ENCODE measurements at places on chromosomes 5 and 9.

- DNase-seq, result no peak
Observed at GRCh38 chr9:120117081-120117480, 462.9 kb downstream of the CDK5RAP2 start.

DNA sequence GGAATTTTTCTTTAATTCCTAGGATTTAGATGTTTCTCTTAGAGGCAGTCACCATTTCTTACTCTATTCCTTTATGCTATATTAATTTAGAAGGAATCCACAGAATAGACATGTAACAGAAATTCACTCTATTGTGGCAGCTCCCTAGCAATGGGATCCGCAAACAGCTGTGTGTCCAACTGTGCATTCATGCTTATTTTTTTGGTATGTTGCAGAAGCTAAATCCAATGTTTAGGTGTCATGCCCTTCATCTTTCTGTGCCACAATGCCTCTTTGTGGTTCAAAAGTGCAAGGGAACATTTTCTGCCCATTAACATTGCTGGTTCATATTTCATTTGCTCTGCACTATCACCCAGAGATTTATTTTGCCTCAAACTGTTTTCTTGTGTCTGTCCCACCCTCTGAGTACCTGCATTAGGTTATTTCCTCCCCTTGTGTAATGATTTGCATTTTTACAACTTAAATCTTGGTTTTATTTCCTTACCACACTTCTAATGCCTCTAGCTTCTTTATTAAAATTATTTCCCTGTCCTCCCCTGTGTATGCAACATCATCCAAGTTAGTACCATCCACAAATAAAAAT is 816.5 kb downstream of the EFNA5 start:
- DNase-seq, result no peak

GRCh38 chr5:35799753-35800152 is 56.9 kb upstream of the IL7R start:
- DNase-seq, result no peak

DNA sequence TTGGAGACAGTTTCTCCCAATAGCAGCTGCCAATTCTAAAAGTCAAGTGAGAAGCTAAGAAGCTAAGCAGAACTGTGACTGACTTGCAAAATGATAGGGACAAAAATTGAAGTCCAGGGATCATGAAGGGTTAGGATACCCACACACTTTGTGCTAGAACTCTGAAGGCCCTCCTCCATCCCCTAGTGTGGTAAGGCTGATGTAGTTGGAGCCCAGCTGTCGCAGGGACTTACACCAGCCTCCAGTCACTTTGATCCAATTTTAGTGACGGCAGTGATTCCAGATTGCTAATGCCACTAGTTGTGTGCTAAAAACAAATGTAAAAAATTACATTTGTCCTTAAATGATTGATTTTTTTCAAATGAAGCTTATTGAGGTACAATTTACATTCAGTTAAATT is 742.7 kb upstream of the ZNF608 start:
- no peak for DNase-seq

DNA sequence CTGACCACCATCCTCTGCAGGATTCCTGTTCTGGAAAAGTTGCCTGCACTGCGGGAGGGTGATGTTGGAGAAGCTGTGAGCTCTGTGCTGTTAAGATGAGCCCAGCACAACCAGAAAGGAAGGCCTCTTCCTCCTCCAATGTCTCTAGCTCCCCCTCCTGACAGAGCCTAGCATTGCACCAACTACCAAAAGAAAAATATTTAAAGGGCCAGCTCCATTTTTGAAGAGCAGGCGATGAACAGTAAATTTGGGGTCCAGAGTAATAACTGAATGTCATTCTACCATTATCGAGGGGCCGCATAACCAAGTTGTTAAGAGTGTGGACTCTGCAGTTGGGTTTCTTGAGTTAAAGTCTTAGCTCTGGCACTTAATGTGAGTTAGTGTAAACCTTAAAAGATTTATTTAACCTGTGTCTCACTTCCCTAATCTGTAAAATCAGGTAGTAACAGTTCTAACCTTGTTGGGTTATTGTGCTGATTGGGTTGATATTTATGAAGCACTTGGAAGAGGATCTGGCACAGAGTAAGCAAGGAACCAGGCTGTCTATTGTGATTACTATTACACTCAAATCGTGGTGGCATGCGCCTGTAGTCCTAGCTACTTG is 3.9 kb downstream of the TEX53 start:
- peak; percentile 85 for DNase-seq

DNA sequence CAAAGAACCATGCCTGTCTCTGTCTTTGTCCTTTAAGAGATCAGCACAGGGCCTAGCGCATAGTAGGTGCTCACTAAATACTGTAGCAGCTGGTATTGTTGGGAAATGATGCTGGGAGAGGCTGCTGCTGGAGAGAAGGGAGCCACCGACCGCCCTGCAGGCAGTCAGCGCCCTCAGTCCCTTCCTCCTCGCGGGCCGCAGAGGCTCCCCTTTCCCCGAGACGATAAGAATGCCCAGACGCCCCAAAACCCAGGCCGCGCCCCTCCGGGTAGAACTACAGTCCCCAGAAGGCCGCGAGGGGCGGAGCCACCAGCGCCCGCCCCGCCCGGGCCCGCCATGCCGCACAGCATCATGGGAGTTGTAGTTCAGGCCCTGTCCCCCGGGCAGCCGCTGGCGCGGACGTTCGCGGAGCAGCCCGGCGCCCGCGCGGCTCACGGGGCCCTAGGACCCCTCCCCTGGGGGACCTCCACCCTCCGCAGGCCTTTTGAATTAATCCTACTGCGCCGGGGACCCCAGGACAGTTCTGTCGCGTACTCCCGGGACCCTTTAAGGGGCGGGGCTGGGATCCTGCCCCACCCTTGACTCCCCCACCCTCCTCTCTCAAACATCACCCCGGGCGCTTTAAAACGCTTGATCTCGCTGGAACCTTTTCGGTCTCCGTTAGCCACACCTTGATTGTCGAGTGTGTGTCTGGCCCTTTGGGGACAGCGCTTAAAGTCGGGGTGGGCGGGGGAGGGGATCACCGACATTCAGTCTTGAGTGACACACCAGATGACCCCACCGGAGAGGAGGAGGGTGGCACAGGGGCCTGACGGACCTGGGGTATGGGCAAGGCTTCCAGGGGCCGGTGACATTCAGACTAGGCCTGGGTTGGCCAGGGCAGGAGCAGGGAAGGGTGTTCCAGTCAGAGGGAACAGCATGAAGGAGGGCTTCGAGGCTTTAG is 24.8 kb upstream of the IER5L start:
- peak; percentile 79 for DNase-seq

GRCh38 chr9:103003689-103004088 is 8.6 kb downstream of the CYLC2 start:
- DNase-seq, result no peak

DNA sequence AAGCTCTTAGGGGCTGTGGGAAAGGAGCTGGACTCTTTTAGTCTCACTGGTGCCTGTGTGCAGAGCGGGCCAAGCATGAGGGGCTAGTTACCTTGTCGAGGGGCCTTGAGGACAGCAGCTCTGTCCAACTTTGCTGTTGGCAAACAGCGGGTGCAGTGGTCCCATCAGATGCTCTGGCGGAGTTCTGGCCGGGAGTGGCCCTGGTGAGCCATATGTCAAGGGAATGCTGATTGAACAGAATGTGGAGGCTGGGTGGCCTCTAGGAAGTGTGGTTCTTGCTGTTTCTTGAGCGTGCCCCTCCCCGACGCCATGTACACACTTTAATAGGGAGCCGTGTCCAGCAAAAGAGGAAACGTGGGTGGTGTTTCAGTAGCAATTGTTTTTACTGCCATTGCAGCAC is 3.6 kb upstream of the ADAMTS2 start:
- no peak for DNase-seq

DNA sequence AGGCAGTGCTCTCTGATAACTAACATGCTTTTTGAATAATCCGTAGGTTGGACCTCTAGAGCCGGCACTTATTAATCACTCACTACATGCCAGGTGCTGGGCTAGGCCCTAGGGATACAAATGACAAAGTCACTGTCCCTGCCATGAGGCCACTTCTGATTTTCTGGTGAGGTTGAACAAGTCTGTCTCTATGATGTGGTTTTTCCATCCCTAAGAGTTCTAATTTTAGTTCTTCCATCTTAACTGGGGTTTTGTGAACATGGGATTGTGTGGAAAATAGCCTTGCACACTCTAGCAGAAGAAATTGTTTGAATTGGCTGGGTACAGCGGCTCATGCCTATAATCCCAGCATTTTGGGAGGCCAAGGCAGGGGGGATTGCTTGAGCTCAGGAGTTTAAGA is 64.6 kb downstream of the IL31RA start:
- no peak for DNase-seq

- DNase-seq, result peak; percentile 89
Observed at GRCh38 chr5:42993516-42994245, 46.4 kb downstream of the ANXA2R start.

DNA sequence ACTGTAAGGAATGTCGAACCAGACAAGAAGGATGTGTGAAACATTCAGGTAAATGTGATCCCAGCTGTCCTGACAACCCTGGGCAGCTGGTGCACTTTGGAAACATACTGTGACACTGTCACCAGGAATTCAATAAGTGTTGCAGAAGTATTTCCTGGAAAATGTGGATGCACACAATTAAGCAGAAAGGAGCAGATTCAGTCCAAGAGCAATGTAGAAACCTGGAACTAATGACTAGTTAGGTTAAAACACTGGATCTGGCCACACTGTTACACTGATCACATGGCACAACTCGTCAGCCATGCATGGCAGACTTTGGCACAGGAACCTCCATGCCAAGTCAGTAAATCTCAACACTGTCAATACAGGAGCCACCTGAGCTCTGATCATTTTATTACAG is 109.0 kb downstream of the FAM174A start:
- DNase-seq, result no peak

DNA sequence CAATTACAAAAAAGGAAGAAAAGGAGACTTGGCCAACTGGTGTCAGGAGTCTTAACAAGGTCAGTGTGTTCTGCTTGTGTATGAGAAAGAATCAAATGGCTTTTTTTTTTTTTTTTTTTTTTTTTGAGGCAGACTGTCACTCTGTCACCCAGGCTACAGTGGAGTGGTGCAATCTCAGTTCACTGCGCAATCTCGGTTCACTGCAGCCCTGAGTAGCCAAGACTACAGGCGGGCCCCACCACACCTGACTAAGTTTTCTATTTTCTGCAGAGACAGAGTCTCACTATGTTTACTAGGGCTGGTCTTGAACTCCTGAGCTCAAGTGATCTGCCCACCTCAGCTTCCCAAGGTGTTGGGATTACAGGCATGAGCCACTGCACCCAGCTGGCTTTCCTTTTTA is 3.1 kb upstream of the IL7R start:
- no peak for DNase-seq

- DNase-seq, result no peak
Observed at GRCh38 chr9:37914701-37915358, 10.9 kb upstream of the SLC25A51 start.

DNA sequence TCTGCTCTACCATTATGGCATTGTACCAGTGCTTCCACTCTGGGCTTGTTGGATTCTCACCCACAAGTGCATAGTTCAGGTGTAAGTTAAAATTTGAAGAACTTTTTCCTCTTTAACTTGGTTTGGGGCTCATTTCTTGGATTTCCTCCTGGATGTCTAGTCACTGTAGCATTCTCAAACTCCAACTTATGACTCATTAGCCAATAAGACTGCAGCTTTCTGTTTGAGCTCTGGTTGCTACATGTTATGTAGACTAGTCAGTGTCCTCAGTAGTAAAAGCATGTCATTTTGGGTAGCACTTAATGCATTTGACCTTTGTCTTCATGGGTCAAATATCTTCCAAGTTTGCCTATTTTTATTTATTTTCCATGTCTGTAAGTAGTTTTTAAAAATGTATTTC is 790.8 kb downstream of the BRINP1 start:
- DNase-seq, result peak; percentile 90

DNA sequence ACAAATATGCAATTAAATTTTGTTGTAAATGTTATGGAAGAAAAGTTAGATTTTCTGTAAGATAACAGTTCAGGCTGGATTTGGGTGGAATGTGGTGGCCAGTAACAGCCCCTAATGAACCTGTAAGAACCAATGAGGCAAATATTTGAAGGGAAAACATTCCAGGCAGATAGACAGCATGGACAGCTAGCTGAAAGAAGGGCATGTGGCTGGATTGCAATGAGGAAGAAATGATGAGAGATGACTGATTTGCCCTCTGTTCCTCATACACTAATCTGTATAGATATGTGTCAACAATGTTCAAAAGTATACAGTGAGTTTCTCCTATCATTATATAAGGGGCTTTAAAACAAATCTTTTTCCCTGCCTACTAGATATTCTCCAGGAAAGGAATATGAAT is 58.8 kb downstream of the MAN2A1 start:
- peak; percentile 16 for DNase-seq
